ENCODE measurements at places on chromosomes 11 and 22. TPM values are rescaled to one million over a fixed set of nuclear protein-coding genes. Genes with fewer than 3 reads are reported as not detected.

MS4A4E gene
- not detected for total RNA-seq

DNA sequence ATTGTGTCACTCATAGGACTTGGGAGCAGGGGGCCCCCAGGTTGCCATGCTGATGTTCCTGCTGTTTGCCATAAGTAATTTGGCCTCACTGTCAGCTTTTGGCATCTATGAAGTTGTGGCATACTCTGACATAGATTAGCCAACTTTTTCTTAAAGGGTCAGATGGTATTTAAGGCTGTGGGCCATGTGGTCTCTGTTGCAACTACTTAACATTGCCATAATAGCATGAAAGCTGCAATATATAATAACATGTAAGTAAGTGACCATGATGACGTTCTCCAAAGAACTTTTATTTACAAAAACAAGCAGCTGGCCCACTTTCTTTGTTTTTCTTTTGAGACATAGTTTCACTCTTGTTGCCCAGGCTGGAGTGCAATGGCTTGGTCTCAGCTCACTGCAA, 2.2 kb upstream of the TMEM216 start:
- no peak for DNase-seq

- peak; percentile 62 for DNase-seq
Observed at GRCh38 chr11:2298795-2299761, 2.6 kb downstream of the C11orf21 start.

DNA sequence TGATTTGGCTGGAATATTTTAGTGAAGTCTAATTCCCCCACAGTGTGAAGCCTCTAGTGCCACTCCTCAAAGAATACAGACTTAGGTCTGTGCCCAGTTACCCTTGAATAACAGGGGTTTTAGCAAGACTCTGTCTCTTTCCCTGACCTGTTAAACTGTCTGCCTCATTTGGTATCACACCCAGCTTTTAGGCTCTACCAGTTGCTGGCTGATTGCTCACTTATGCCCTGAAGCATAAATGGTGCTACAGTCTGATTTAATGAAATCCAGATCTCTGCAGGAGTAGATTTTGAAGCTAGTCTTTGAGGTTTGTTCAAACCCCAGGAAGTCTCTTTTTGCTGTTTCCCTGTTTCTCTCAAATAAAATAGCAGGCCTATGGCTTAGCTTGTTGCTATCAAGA, 45.2 kb upstream of the LIPT2 start:
- DNase-seq: no peak

GRCh38 chr11:112627588-112628045, 333.6 kb upstream of the NCAM1 start:
- DNase-seq: no peak

GRCh38 chr11:63510360-63511047, 4.6 kb downstream of the LGALS12 start:
- no peak for DNase-seq

TEX12 gene
- 0.34 TPM for total RNA-seq

GVQW3 gene
- 3.2 TPM for total RNA-seq

DNA sequence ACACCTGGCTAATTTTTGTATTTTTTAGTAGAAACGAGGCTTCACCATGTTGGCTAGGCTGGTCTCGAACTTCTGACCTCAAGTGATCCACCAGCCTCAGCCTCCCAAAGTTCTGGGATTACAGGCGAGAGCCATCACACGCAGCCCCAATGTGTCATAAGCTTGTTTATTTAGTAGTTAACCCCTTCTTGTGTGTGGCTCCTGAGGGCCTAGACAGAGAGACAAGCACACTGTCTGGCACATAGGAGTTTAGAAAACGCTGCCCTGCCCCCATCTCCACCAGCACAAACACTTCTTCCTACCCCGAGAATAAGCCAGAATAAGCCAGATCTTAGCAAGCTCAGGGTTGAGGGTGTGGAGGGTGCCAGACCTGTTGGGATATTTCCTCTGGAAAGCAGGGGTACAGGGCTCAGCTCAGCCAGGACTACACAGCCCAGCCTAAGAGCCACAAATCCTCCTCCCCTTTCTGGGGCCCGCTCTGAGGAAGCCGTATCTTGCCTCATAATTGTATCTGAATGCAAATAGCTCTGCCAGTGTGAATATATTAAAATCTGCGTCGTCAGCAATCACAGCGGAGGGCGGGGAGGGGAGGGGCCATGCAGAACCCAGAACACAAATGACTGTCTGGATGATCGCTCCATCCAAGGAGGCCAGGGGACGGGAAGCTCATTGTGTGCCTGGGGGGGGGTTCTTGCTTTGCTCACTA, 247.3 kb downstream of the MN1 start:
- no peak for DNase-seq

- DNase-seq: no peak
Observed at GRCh38 chr22:23793326-23793725, 6.6 kb downstream of the SMARCB1 start.

DNA sequence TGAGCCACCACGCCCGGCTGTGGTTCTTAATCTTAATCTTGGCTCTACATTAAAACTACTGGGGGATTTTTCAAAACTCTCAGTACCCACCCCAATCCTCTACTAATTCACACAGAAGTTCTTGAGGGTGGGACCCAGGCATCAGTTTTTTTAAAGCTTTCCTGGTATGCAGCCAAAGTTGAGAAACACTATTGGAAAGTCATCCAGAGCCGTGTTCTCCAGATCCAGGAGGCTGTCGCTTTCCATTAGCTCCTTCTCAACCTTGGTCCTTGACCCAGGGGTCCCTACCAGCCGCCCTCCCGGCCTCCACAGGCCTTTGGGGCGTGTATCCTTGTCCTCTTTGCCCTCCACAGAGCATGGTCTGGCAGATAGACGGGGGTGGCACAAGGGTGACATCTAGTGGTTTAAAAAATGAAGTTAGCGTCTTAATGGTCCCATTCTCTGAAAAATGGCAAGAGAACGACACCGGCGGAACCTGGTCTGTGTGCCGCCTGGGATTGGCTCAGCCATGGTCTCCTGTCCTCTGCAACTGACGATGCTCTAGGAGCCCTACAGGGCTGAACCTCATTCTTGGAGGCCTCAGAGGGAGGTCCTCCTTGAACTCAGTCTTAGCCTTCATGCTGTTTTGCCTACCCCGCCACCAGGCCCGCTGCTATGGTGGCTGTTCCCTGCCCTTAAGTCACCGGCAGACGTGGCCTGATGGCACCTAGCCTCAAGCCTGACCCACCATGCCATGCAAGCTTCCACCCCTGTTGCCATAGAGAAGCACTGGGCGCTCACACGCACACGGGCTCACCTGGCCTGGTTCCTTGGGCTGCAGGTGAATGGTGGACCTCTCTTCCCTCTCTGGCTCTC, 152.0 kb upstream of the SYN3 start:
- peak; percentile 38 for DNase-seq

DNA sequence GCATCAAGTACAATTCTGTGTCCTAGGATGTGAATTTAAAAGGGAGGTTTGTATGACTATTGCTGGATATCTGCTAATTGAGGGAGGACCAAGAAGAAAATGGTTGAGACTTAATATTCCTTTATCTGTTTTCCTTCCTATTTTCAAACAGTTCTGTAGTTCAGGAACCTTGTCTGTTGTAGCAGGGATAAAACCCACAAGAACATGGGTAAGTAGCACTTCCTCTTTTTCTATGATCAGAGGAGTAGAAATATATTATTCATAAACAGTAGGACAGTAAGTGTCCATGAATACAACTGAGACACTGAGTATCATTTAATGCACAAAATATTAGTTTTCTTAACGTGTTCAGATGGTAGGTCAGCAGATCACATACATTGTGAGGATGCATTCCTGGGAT, 7.6 kb downstream of the MS4A3 start:
- no peak for DNase-seq

DNA sequence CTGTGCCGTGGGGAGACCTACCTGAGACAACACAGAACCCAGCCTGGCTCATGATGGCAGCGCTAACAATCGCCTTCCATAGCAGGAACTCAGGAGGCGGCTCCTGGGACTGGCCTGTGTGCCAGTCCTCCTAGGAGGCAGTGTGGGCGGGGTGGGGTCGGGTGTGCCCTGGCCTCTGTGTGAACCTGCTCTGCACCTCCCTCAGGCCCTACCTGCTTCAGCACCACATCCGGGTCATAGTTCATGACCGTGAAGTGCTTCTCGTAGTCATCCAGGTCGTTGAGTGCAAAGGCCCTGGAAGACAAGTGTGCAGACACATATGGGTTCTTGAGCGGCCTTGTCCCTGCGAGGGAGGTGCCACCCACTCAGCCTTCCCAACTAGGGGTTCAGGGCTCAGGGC, 15.3 kb downstream of the TTLL12 start:
- DNase-seq: no peak

OR8K5 gene
- not detected for total RNA-seq

SYTL2 gene
- 5.2 TPM for total RNA-seq

DNA sequence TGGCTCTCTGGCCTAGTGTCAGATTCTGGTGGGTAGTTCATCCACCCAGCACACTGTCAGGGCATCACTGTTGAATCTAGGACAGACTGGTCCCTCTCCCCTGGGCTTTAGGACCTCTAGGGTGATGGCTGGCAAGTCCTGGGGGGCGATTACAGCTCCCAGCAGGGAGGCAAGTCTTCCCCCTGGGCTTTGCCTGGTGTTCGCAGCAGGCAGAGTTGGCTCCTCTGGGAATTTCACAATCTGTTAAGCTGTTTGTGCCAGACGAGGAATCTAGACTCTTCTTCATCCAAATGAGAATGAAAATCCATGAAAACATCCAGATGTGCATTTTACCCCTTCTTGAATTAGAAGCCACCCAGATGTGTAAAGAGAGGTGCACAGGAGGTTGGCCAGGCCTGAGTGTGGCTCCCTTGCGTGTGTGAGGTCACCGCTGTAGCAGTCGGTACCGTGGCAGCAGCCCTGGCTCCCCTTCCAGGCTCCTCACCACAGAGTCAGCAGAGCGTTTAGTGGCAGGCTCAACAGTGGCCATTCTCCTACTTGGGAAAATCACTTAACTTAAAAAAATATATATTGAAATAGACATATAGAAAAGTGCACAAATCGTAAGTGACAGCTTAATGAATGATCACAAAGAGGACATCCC, 99.9 kb upstream of the TBCEL start:
- DNase-seq: no peak

PEX16 gene
- total RNA-seq: 28.1 TPM

OTOG gene
- not detected for total RNA-seq

DNA sequence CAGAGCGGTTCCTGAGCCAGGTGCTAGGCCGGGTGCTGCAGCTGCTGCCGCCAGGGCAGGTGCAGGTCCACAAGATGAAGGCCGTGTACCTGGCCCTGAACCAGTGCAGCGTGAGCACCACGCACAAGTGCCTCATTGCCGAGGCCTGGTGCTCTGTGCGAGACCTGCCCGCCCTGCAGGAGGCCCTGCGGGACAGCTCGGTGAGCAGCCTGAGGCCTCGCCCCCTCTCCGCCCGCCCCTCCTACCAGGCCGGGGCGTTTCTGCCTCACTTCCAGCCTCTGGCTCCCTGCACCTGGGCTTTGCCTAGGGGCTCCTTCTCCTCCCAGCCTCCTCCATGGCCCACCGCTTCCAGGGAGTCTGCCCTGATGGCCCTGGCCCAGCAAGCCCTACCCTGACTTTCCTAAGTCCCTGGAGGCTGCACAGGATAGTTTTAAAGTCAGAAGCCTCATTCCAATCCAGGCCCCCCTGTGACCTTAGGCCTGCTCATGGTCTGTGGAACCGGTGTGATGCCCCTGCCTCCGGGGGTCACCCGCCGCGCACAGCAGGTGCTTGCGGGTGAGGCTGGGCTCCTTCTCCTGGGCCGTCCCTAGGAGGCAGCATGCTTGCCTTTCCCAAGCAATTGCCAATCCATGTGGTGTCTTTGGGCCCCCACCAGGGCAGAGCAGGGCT, 5.5 kb downstream of the TCIRG1 start:
- peak; percentile 3 for DNase-seq

Measured in activated CD4-positive, alpha-beta T cell treated with anti-CD3 and anti-CD28 coated beads for 36 hours (primary cell).